ENCODE measurements at places on chromosomes 7 and 10. TPM values are rescaled to one million over a fixed set of nuclear protein-coding genes. Genes with fewer than 3 reads are reported as not detected.

The CCDC186 gene
- total RNA-seq = 5.7 TPM

The ATOH7 gene
- not detected for total RNA-seq

The RBP3 gene
- total RNA-seq = not detected

The FGFBP3 gene
- total RNA-seq = 0.69 TPM

The EDRF1 gene
- total RNA-seq = 16.0 TPM

The LIPJ gene
- total RNA-seq = not detected

The GLI3 gene
- 9.6 TPM for total RNA-seq

The OLAH gene
- total RNA-seq = not detected

The CALHM1 gene
- total RNA-seq = not detected

The HELLS gene
- total RNA-seq = 98.0 TPM

The TMEM254 gene
- 53.7 TPM for total RNA-seq

The LRRC27 gene
- total RNA-seq = 2.5 TPM

GRCh38 chr7:87580636-87581035 lies 20.0 kb downstream of the ABCB1 start:
- no peak for DNase-seq

- DNase-seq = no peak
Measured at GRCh38 chr10:24352399-24352798, 143.5 kb downstream of the KIAA1217 start.

- no peak for DNase-seq
Measured at GRCh38 chr10:112126901-112127300, 56.7 kb downstream of the GPAM start.

DNA sequence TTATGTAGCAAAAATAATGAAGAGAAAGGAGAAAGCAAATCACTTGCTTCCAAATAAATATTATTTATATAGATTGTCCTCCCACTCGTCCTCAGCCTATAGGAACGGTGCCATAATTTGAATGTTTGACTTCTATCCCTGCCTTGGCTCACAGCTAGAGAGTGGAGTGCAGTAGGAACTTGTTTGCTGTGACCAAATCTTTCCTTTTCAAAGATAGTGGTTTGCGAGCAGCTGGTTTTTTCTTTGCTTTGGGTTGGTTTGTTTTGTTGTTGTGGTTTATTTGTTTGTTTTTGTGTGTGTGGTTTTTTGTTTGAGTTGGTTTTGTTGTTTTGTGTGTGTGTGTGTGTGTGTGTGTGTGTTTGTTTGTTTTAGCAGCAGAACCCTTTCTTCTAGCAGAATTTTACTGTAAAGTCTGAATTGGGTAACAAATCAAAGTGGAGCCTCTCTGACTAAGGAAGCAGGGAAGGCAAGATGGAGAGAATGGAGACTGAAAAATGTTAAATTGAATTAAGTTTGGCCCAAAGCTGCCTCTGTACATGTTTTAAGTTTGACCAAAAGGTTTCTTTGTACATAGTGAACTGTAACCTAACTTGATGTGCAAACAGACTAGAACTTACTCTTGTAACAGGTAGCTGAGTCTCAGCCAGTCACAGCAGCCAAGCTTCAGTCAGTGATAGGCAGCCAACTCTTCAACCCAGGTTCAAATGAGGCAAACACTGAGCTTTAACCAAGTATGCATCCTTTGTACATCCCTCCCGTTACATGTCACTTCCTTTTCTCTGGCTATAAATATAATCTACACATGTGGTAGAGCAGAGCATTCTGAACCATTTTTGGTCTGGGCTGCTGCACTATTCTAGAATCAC lies 149.5 kb upstream of the LRGUK start:
- peak; percentile 45 for DNase-seq

GRCh38 chr7:151126491-151127137 lies 40.3 kb downstream of the AGAP3 start:
- DNase-seq = no peak

GRCh38 chr10:86687750-86688149 lies 19.4 kb downstream of the LDB3 start:
- DNase-seq = no peak

GRCh38 chr10:121494296-121494695 lies 103.9 kb downstream of the FGFR2 start:
- no peak for DNase-seq

- DNase-seq = no peak
Measured at GRCh38 chr7:31095286-31096197, 43.4 kb downstream of the ADCYAP1R1 start.

DNA sequence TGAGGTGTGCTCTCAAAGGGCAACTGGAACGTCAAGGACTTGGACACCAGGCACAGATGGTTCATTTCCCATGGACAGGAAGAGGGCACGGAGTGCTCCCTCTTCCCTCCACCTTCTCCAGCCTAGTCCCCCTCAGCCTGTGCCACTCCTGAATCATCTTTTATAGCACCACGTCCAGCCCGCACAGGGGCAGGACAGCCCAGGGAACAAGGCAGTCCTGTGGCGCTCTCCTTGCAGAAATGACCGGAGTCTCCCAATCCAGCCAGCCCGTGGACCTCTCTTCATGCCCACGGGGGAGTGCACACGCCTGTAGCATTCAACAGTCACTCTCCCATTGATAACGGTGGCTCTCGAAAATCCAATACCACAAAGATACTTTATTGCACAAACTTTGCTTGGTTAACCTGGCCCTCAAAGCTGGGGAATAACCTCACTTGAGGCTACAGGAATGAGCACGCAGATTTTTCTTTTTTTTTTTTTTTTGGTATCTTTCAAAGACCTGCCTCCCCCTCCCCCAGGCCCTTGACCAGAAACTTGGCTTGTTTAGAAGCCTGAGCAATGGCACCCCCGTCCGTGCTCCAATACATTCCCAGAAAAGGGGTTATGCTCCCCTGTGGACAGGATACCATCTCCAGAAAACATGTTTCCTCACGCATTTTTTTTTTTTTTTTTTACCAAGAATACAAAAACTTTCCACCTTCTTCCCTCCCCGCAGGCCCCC lies 733 bp downstream of the PRKCQ start:
- DNase-seq = no peak

GRCh38 chr7:55342216-55342871 lies 22.8 kb upstream of the LANCL2 start:
- DNase-seq = no peak

DNA sequence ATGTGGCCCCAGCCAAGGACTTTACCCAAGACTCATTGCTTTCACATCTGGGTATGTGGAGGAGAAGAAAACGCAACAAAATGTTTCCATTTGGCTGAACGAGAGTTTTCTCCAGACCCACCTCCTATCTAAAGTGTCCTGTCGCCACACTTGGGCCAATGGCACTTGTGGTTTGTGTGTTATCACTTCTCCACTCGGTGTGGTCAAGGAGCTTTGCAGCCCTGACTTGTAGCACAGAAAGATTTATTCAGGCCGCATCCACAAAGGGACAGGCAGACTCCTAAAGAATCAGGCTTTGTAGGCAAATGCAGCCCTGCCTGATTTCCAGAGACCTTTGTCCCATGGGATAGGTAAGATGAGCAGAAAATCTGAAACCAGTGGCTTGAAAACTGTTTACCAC lies 12.8 kb upstream of the LRRC4 start:
- DNase-seq = no peak

DNA sequence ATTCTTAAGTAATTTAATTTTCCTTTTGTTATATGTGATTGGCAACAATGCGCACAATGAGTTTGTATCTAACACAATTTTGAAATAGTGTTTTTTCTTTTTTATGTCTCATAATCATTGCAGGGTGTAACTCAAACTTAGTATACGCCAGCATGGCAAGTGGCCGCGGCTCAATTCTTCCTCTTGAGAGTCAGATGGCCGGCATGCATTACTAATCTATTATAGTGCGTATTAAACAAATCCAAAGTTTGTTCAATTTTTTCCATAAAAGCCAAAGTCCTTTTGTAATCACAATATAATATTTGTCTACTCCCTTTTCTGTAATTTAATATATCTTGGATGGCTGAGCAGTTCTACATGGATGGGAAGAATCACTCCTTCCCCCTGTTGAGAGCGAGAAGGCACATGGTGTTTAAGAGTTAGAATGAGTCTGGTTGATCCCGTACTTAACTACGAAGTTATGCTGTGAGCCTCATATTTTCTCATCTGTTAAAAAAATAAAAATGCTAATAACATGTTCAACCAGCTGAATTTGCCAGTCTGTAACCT lies 12.7 kb downstream of the EPDR1 start:
- no peak for DNase-seq

- DNase-seq = peak; percentile 15
Measured at GRCh38 chr10:32149252-32149955, 93.2 kb upstream of the KIF5B start.

GRCh38 chr7:32588657-32589056 lies 93.4 kb downstream of the AVL9 start:
- DNase-seq = peak; percentile 28

GRCh38 chr7:117872561-117873309 lies 506 bp downstream of the CTTNBP2 start:
- no peak for DNase-seq

DNA sequence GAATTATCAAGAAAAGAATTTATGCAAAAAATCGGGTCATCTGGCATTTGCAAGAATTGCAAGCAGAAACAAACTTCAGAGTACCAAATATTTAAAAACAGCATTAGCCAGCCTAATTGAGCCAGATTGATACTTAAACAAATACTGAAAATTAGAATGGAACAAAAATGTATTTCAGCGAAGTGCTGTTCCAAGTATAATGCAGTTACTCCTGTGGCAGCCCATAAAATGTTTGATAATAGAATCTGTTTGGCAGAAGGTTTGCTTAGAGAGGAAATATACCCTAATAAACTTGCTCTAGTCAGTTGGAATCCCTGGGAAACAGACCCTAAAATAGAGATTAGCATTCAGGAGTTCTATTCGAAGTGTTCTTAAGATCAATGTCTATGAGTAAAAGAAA lies 835.1 kb upstream of the MBL2 start:
- DNase-seq = no peak

DNA sequence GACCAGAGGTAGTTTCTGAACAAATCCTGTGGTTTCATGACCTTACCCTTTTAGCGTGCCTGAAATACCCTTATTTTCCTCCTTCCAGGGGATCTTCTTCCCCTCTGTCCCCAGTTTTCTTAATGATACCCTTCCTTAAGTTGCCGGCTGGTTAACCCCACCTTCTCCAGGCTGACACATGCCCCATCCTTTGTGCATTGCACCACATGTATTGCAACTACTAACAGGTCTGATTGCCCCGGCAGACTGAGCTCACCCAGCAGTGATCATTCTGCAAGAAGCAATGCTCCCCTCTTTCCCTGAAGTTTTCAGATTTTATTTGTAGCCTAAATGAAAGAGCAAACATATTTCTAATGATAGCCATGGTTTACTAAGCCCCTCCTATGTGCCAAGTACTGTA lies 108.2 kb downstream of the HIP1 start:
- DNase-seq = no peak

DNA sequence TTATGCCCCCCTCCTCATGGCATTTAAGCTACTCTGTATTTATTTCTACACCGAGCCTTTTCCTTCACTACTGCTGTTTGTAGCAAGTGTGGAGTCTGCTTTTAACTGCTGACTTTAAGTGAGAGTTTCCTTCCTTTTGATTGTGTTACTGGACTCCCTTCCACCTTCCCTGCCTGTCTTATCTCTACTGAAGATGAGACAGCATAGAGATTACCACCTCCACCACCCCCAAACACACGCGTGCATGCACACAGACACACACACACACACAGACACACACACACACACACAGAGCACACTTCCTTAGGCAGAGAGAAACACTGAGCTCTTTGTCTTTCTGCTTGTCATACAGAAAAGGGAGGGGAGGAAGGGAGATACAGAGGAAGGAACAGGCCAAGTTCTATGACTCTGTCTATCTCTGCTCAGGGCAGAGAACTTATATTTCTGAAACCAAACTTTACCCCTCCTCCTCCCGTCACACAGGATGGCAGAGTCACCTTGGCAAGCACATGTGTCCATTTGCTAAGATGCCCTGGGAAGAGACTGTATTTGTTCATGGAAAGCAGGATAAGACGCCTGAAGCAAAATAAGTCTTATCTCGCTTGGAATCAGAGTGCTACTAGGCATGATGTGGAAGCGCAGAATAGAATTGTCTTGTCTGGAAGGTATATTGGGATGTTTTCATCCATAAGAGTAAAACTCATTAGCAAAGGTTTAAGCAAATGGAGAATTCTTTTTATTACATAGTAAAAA lies 81.8 kb upstream of the CAV2 start:
- no peak for DNase-seq

- no peak for DNase-seq
Measured at GRCh38 chr7:35825974-35826373, 25.1 kb downstream of the SEPTIN7 start.

DNA sequence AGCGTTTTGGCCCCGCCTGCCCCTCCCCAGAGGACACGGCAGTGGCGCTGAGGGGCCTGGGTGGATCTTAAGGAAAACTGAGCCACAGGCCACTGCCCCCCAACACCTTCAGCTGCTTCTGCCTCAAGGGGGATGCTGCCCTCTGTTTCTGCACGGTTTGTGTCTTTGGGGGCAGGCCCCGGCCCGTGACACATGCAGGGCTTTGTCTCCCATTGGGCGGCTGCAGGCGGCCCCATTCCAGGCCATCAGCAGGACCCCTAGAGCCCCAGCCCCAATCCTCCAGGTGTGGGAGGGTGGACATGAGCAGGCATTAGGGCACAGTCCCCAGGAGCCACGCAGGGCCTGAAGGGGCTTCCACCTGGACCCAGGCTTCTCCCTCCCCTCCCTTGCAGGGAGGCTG lies 25.3 kb upstream of the PPP2R2D start:
- no peak for DNase-seq
